Islet precursor cell (in vitro differentiated cells): ENCODE measurements at places on chromosomes 4 and X.
A peak's percentile ranks its signal among the peaks of the same experiment; 100 is the strongest.

- no peak for DNase-seq
Measured at GRCh38 chr4:68874507-68874906, 58.7 kb downstream of the UGT2B10 start.

DNA sequence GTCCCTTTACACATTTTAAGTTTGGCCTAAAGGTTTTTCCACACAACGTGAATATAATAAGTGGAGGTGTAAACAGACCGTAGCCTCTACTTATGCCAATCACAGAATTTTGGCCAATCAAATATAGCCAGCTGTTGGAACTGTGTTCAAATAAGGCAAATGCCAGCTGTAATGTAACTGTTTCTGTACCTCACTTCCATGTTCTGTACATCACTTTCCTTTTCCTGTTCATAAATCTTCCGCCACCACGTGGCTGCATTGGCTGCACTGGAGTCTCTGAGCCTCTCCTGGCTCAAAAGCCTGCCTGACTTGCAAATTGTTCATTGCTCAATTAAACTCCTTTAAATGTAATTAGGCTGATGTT, 105.1 kb upstream of the SMIM31 start:
- DNase-seq, result no peak

DNA sequence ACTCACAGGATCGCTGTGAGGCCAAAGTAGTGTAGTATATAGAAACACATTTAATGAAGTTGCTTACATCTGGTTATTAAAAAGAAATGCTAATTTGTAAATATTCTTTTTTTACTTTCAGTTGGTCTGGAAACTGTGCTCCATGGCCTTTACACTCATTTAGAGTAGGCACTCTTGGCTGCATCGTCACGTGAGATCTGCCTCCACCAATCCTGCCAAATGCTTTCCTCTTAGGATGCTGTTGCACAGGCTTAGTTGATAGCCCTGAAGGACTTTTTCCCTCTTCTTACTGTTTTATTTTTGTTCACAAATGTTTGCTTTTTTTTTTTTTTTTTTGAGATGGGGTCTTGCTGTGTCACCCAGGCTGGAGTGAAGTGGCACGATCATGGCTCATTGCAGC, 6.3 kb downstream of the CPE start:
- DNase-seq, result no peak

- no peak for DNase-seq
Measured at GRCh38 chr4:54439831-54440243, 210.7 kb downstream of the PDGFRA start.

GRCh38 chr4:87848622-87849351, 16.0 kb downstream of the MEPE start:
- peak; percentile 68 for DNase-seq

DNA sequence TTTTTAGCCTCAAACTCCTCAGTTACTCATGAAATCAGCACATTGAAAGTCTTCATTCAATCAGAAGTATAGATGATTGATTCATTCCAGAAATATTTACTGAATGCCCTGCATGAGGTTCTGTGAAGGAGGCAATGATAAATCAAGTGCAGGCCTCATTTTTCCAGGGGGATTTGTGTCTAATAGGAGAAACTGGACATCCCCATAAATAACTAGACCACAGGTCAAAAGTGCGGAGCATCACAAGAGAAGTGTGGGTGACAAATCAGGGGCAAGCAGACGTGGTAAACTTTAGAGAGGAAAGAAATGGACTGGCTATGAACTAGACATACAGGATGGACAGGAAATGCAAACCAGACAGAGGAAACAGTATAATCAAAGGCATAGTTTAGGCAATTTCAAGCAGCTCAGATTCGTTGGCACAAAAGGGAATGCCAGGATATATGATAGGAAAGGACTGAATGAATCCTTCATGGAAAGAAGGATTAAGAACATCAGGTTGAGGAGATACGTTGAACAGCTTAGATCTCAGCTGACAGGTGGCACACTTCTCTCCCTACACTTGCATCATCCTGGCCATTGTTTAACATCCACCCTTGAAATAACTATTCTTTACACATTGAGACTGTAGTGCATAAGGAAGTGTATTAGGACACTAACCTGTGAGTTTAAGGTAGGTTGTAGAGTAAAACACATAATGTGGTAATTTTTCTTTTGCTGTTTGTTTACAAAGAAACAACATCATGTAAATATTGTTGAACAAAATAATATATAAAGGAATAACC, 69.6 kb upstream of the RASGEF1B start:
- DNase-seq, result no peak

DNA sequence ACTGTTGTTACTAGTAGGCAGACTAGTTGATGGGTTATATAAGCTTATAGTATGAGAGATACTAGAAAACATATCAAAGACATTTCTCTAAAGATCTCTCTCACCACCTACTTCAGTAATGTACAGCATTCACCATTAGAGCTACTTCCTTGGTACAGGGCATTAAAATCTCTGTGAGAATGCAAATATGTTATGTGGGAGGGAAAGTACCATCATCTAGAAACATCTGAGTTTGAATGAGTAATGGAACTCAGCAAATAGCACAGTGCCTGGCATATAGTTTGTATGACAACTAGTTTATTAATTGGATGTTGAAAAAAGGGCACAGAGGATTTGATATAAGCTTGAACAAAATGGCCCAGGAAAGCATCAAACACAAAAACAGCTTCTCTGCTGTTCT, 211.1 kb downstream of the GLUD2 start:
- DNase-seq, result no peak

DNA sequence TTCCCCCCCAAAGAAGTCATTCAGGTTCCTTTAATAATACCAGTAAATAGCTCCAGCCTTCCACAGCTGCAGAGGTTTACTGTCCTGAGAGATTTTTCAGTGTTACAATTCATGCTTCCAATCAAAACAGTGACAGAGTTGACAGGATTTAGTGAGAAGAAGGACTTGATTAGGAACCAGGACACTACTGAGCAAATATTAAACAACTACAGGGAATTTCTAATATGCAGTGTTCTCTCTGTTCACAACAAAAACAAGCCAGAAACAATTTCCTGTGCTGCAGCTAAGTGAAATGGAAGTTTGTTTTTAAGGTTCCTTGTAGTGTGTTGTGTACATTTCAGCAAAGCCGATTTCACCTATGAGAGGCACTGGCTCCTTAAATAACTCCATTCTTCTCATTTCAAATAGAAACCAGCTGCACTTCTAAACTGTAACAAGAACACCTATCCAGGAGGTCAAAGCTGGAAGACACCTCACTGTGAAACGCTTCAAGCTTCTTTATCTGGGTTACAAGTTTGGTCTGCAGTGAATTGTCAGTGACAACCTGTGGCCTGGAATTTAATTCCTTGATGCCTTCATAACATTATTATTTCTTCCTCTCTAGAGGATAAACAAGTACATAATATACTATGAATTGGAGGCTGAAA, 149.3 kb downstream of the RASL11B start:
- no peak for DNase-seq

DNA sequence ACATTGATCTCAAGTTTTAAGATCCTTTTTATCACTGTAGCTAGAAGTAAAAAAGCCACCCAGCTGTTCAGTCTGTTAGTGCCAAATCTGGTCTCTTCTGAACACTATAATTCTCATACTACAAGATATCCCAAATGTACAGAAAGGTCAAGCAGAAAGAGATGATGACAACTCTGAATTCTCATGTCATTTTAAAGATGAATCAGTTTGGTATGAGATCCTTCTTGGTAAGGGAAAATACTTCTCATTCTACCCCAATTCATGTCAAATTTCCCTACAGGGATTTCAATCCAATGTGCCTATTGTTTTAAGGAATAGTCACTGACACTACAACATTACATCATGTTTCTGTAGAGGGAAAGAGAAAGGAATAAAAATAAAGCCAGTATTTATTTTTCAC, 184.5 kb downstream of the CPEB2 start:
- DNase-seq, result no peak

GRCh38 chr4:61505773-61506685, 305.9 kb downstream of the ADGRL3 start:
- no peak for DNase-seq

GRCh38 chr4:173522951-173523395, 7.1 kb downstream of the HAND2 start:
- DNase-seq, result no peak

DNA sequence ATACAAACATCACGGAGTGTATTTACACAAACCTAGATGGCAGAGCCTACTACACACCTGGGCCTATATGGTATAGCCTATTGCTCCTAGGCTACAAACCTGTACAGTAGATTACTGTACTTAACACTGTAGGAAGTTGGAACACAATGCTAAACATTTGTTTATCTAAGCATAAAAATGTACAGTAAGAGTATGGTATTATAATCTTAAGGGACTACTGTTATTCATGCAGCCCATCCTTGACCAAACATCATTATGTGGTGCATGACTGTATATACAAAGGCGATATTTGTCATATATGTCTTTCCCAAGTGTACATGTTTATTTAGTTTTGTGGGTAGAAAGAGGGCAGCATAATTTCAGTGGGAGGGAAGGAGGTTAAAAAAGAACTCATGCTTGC, 177.7 kb upstream of the FSTL5 start:
- DNase-seq, result no peak

- no peak for DNase-seq
Measured at GRCh38 chr4:149409555-149409962, 406.1 kb downstream of the IQCM start.

GRCh38 chr4:20367446-20367845, 115.7 kb downstream of the SLIT2 start:
- no peak for DNase-seq

DNA sequence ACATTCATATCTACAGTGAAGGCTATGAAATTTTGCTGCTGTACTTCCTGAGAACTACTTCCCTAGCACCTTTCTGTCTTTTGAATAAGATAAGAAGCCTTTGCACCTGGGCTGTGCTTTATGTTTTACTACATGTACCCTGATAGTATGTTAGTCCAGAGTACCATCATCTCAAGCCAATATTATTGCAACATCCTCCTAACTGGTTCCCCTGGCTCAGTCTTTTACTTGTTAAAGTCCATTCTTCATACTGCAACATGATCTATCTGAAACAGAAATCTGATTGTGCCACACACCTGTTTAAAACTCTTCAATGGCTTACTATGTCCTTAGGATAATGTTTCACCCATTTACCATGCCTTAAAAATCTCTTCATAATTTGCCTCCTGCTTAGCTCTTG, 102.3 kb downstream of the AGTR2 start:
- DNase-seq, result no peak

DNA sequence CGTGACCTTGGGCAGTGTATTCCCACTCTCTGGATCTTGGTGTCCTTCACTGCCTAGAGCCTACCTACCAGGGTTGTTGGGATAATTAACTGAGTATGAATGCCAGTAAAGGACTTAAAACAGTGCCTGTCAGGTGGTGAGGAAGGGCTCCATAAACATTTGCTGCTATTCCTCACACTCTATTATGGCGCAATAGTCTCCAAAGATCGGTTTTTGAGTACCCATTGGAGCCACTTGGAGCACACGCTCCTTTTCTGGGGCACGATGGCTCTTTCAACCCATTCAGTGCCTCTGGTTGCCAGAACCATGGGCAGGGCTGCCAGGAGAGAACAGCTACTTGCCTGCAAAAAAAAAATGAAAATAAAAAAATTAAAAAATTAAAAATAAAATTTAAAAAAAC, 296.6 kb upstream of the PPARGC1A start:
- DNase-seq, result no peak

DNA sequence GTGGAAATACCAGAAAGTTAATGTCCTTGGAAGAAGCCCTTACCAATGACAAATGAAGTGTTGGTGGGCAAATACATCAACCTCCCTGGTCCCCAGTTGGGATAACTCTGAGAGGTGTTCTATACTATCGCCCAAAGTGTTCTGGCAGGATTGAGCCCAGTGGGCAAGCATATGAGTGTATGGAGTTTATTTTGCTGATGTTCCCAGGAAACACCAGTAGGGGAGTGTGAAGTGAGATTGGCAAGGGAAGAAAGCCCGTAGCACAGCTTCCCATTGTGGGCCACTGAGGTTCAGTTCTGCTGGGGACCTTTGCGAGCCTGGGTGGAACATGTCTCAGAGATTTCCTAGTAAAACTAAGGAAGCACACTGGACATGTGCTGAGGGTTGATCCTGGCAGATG, 65.1 kb downstream of the ARHGAP6 start:
- DNase-seq, result no peak

GRCh38 chr4:40216622-40217366, 20.0 kb downstream of the RHOH start:
- no peak for DNase-seq

DNA sequence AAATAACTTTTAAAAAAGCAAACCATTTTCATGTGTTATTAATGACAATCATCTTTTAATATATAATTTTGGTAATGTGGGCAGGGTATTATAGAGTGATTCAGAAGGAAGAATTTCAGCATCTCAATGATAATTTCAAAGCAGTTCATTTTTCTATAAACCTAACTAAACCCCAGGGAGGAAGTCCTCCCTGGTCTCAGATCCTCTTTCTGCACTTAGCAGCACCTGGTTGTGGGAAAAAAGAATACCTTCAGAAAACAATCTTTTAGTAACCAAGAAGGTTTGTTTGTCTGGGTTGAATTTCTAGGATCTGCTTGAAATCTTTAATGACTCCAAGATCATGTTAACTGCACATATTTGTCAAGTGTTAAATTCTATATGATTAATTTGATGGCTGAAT, 29.9 kb downstream of the DKK2 start:
- no peak for DNase-seq

DNA sequence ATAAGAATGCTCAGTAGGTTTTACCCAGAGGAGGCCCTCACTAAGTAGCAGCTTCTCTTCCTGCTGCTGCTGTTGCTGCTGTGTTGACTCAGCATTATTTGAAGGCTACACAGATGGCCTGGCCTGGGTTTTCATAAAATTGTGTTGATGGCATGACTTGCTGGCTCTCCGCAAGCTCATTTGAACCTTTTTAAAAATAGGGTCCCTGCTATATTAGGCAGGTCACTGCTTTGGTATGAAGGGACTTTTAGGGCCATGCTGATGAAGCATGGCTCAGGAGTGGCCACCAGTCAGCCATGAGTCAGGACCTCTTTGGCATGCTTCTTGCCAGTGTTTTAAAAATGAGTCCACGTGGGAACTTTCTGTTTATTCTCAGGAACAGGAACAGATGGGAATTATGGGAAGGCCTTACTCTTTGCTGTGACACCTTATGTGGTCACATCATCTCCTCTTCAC, 128.7 kb downstream of the MID1IP1 start:
- no peak for DNase-seq

DNA sequence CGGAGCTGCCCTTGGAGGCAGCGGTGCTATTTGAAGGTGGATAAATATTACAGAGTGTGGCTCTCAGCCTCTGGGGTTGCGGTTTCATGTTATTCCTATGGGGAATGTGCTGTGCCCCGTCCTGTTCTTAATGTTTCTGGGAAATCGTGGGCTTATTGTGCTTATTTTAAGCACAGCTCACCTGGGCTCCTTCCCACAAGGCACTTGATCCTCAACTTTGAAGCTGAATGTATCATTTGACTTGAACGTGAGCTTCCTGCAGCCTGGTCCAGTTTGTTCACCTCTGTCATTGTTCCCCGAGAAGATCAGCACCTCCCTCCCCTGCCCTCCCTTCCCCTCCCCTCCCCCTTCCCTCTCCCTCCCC, 3.9 kb downstream of the SORCS2 start:
- peak; percentile 37 for DNase-seq

- no peak for DNase-seq
Measured at GRCh38 chrX:119708936-119709335, 16.0 kb upstream of the SEPTIN6 start.

- no peak for DNase-seq
Measured at GRCh38 chr4:52959541-52959940, 97.4 kb downstream of the RASL11B start.
